ENCODE measurements at places on chromosomes 12 and 14.

DNA sequence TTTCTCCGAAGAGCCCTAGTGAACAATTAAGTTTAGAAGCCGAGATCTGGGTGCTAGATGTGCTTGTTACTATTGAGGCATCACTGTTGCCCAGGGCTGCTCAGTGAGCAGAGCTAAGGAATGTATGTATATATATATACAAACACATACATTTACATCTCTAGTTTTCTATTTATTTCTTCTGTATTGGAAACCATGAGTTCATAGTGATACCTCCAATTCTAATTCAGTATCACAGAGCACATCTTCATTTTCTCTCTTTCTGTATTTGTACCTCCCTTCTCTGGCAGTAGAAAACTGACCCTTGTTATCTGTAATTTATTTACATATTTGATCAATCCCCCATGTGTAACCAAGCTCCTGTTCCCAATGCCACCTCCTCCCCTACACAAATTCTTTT is 40.7 kb upstream of the FUT8 start:
- no peak for DNase-seq

DNA sequence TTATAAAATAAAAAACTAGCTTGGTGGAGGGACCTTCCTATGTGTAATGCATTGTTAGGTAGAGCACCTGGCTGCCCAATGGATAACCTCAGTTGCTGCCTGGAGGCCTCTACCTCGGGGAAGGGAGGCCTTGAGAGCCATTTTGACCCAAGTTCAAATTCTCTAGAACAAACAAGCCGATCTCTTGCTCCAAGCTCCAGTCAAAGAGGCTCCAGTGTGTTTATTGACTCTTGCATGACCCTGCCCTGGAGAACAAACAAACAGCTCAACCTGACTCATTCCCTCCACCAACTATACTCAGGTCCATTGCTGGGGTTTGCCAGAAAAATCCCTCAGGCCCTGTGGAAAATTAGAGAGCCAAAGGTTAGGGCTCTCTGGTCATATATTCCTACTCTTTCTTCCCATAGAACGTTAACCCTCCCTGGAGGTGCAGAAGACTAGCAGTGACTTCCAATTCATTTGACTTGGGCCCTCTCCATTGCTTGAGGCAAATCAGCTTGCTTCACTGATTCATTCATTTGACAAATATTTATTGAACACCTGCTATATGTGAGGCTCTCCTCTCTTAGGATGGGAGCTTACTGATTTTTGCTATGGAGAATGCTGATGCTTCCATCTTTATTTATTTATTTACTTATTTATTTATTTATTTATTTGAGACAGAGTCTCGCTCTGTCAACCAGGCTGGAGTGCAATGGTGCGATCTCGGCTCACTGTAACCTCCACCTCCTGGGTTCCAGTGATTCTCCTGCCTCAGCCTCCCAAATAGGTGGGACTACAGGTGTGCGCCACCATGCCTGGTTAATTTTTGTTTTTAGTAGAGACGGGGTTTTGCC is 73.7 kb upstream of the CISTR start:
- DNase-seq = no peak

DNA sequence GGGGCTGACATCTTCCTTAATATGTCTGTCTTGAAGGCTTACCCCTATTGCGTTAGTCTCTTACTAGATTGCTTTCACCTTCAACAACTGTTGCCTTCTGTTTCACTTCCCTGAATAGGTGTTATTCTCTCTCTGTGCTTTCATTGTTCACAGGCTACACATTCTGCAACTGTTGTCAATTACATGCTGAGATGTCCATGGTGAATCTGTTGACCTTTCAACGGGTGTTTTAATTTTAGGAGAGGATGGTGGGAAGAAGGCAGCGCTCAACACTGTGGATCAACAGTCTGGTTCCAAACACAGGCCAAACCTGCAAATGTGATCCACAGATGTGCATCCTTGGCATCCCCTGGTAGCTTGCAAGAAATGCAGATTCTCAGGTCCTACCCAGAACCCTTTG is 101.9 kb downstream of the DACT1 start:
- DNase-seq = no peak

DNA sequence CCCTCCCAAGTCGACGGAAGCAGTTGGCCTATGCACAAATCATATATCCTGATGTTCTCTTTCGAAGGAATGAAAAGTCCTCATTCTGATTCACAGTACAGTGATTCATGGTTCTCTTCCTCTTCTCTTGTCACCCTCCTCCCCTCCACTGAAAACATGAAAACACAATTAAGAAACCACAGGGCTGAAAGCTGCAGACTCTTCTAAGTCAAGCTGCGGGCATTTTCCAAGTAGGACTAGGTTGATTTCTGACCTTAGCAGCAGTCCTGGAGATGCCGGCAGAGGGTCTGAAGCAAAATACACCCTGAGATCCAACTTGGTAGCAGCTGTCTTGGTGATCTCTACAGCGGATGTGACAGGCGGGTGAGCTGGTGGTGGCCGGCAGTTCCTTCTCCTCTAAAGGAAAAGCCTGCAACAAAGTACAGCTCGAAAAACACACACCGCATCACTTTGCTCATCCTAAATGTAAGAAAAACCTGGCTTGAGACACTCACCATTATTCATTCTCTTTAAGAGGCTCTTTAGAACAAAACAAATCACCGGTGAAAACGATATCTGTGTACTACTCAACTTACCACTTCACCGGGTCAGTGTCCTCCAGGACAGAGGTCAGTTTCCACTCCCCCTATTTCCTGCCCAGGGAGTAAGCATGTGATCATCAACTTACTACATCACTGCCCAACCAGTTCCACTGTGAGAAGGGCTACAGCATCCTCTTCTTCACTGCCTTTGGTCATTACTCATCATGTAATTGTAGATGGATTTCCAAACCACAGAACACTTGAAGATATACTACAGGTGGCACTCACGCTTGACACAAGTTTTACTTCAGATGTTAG is 6.0 kb downstream of the TMCC3 start:
- DNase-seq = peak; percentile 26

- DNase-seq = no peak
Observed at GRCh38 chr12:32841061-32841460, 55.5 kb downstream of the PKP2 start.

DNA sequence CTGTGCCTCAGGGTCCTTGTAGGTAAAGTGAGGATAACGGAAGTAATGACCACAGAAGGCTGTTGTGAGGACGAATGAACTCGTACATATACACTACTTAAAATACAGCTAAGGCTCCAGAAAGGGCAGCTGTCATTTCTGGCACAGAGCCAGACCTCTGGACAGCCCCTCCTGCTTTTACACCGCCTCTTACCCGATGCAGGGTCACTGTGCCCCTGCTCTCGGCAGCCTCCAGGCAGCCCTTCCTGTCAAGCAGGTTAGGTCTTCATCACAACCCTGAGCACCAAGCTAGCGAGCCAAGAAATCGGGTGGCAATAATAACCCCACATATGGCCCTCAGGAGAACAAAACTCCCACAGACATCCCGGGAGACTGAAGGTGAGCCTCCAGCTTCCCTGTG is 8.5 kb downstream of the TMEM229B start:
- no peak for DNase-seq

- peak; percentile 41 for DNase-seq
Observed at GRCh38 chr14:103628221-103628683, 759 bp upstream of the KLC1 start.

GRCh38 chr14:92573761-92574498 is 60.3 kb downstream of the RIN3 start:
- no peak for DNase-seq

- DNase-seq = no peak
Observed at GRCh38 chr14:78071016-78071549, 99.1 kb upstream of the NRXN3 start.

DNA sequence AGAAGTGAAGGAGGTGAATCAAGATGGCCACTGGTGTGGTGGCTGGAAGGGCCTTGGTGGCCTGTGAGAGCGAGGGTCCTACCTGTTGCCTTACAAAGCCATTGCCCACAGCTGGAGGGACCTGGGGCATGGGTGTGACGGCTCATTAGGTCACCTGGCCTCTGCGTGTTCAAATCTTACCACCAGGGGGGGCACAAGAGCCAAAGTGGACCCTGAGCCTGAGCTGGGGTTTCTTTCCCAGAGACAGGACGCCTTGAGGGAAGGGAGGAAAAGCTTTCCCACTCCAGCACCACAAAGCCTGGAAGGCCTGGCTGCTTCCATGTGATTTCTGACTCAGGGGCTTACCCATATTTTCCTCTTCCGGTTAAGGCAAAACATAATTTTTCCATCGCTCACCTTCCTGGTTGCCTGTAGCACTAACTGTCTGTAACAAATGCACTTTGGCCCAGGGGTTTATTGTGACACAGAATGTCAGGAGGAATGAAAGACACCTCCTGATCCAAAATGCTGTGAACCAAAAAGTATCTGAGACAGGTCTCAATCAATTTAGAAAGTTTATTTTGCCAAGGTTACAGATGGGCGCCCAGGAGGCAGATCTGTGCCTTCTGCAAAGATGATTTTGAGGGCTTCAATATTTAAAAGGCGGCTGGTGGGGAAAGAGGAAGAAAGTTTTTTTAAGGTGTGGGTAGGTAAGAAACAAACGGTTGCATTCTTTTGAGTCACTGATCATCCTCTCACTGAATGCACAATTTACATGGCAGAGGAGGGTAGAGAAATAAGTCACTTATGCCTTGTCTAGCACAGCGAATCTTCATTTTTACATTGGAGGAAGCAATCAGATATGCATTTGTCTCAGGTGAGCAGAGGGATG is 4.3 kb upstream of the CD9 start:
- peak; percentile 83 for DNase-seq

DNA sequence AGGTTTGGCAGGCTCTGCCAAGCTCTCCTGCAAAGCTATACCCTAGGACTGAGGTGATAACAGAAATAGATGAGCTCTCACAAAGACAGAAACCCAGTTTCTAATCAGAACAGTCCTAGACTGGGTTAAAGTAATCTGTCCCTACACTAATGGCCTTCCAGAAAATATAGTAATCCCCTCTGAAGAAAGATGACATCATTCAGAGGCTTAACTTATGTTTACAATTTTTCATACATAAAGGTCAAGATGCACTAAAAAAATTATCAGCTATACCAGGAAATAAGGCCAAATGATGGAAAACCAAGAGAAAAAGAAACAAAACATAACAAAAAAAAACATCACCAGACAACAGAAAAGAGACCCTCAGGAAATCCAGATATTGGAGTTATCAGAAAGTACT is 4.9 kb upstream of the WASHC4 start:
- DNase-seq = no peak

DNA sequence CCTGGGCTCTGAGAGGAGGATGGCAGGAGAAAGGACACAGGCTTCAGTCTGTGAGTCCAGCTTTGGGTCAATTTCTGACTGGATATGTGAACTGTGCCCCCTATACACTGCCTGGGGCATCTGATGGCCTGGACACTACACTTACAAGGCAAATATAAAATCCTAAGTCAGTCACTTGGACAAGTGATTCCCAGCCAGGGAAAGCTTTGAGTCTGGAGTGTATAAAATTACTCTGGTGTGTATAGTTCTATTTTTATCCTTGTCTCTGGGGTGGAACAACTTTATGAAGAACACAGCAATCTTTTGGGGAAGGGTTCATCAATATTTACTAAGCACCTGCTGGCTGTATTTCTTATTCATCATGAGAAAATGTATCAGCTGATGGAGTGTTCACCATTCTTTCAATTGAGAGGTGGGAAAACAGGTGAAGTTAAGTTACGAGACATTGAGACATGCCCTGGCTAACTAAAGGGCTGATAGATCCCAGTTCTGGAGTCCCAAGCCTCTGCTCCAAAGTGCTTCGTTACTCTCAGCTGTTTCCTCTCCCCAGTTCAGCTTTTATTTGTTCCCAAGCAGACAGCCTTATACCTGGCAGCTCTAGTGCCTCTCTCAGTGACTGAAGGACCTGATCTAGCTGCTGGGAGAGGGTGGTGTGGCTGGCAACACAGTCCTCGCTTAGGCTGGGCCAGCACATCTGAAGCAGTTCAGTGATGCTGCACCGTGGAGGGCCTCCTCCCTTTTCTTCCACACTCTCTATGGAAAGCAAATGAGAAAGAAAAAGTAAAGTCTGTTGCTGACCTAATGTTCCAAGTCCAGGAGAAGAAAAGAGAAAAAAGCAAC is 30.9 kb downstream of the ZFYVE26 start:
- no peak for DNase-seq

DNA sequence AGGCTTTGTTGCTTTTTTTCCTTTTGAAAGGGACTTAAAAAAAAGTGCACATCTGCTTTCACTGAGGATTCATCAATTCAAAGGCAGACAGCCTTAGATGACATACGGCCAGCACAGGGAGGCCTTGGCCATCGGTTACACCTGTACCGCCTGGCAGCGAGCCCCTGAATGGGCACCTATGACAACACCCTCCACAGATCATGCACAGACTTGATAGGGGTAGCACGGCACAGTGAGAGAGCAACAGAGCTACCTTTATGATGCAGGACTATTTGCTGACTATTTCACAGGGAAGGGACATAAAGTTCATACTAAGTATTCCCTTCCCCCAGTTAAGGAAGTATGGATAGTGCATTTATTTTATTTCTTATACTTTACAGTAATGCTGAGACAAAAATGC is 137.9 kb upstream of the ARID2 start:
- no peak for DNase-seq

- peak; percentile 90 for DNase-seq
Observed at GRCh38 chr12:7108796-7109571, at the start of gene C1RL. C1RL (minus strand) TSS chr12:7109214; CDS start chr12:7109180, 34 bp downstream.

DNA sequence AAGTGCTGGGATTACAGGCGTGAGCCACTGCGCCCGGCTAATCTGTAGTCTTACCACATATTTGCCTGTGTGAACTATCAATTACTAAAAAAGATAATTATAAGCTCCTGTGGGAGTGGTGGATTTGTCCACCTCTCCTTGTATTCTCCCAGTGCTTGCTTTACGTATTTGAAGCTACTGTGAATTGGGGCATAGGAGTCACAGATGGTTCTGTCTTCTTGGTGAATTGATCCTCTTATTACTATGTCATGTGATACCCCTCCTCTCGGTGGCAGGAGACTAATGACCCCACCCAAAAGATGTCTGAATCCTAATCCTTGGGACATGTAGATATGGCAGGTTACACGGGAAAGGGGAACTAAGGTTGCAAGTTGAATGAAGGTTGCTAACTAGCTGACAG is 11.8 kb downstream of the GPR132 start:
- no peak for DNase-seq

GRCh38 chr14:39318574-39318973 is 84.9 kb downstream of the MIA2 start:
- no peak for DNase-seq

GRCh38 chr12:106308611-106309010 is 6.1 kb downstream of the TCP11L2 start:
- no peak for DNase-seq
